ENCODE measurements at places on chromosomes 1 and 21.
A peak's percentile ranks its signal among the peaks of the same experiment; 100 is the strongest.

DNA sequence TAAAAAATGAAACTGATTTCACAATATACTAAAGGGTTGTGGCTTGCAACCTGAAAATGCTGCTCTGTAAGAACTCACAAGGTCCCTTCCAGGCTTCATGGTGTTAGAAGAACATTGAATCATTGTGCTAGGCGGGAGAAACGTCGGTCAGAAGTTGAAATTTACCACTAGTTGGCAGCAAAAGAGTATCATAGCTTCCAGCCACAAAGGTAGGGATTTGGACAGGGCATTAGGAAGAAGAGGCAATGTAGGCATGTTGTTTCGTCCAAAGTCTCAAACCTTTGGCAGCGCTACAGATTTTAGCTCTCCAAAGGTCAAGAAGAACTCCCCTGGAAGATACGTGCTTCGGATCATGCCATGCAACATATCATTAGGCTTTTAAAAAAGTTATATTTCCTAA is 62.5 kb upstream of the ZP4 start:
- no peak for DNase-seq

- peak; percentile 47 for DNase-seq
Measured at GRCh38 chr1:175192111-175192629, 406 bp downstream of the KIAA0040 start.

- peak; percentile 7 for DNase-seq
Measured at GRCh38 chr1:33515112-33515511, 42.7 kb downstream of the ZSCAN20 start.

DNA sequence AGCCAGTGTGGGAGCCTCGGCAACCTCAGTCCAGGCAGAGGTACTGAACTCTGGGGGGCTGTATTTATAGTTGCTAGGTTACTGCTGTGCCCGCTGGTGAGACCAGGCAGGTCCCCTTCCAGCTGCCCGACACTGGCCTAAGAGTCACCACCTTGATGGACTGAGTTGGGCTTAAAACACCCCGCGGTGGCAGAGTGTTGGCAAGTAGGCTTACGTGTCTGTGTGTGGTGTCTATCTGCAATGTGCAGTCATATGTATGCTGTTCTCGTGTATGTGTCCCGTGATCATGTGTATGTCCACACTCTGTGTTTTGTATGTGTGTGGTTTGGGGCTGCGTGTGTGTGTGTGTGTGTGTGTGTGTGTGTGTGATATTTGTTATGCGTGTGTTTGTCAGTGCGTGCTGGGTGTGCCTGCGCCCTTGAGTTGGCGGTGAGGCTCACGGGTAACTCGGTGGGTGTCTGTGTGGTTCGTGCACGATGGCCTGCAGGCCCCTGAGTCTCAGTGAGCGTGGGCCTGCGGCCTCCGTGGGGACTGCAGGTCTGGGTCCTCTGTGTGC is 65.5 kb downstream of the MEF2D start:
- no peak for DNase-seq

DNA sequence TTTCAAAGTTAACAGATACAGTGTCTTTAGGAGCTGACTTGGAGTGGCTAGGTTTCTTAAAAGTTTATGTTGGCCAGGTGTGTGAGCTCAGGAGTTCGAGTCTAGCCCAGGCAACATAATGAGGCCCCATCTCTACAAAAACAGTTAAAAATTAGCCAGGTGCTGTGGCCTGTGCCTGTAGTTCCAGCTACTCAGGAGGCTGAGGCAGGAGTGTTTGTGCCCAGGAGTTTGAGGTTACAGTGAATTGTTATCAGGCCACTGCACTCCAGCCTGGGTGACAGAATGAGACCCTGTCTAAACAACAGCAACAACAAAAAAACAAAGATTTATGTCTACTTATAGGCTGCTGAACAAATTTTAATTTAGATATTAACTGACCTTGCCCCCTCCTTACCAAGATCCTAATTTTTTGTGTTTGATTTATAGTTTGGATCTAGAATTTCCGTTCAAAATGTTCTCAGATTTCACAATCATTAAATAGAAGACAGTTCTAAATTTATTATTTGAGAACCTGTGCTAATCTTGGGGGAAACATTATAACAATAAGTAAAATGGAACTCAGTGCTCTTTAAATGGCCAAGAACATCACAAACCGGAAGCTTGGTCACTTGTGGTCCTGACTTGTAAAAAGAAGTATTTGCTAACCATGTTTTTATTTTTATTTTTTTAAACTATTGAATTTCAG is 67.8 kb downstream of the POU2F1 start:
- no peak for DNase-seq

- no peak for DNase-seq
Measured at GRCh38 chr1:202516434-202516877, 168.0 kb downstream of the PPP1R12B start.

DNA sequence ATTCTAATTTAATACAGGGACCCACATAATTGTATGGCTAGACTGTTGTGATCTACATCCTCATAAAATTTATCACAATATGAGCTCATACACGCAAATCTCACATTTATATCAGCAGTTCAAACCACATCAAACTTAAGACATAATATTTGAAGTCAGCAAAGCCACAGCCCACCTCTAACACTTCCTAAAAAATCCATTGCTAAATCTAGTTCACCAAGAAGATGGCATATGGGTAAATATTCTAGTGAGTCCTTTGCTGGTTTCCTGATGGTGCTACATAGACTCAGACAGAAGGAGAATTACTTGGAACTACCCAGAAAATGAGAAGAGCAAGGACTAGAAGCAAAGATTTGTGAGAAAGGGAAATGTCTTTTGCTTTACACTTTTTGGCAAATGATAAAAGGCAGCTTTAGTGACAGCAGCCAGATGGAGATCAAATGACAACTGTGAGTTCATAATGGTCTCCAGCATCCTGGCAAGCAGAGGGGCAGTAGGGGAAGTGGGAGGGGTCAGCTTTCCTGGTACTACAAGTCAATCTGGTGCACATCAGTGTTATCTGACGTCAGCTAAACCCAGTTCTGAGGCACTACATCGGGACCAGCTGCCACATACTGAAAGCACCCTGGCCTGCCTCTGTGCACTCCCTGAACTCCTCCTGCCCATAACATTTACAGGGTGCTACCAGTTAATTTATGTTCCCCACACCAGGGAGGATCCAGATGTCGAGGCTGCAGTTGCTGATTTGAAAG is 10.6 kb upstream of the GADD45A start:
- peak; percentile 36 for DNase-seq

DNA sequence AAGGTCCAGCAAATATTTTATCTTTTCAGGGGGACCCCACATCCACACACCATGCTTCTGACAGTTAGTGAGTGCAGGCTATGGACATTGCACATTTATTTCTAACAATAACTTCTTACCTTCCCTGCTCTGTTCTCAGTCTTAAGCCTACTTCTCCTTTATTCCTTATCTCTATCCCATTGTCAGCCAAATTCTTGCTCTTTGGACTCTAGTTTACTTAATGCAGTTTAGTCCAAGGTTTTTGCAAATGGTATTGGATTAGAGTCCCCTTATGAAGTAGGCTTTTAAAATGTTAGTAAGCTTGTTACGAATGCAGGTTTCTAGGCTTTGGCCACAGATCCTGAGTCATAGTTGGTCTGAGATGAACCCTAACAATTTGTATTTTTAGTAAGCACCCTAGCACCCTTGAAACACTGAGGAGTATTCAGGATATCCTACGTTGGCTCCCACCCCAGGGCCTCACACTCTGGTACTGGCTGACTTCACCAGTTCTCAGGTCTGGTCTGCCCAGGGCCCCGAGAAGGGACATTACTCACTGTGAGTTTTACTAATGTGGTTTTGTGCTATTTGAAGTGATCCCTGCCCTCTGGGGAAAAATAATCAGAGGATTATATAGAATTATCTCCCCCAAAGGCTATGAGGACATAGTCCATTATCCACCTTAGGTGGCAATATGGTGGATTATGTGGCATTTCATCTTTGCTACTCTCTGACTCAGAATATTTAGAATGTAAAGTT is 239.5 kb downstream of the TGFB2 start:
- DNase-seq = no peak

GRCh38 chr1:234933475-234933874 is 195.2 kb downstream of the TOMM20 start:
- no peak for DNase-seq

DNA sequence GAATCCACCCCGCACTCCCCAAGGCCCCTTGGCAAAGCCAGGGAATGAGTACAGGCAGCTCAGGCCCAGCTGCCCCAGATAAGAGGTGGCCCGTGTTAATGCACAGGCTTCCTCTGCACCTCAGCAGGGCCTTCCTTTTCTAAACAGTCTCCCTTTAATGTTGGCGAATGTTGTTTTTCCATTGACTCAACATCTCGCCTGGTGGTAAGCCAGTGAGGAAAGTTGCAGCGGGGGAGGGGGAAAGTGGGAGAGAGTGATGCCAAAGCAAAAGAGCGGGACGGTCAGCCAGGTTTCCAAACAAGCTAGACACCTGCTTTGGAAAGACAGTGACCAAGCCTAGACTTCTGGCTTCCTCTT is 10.3 kb upstream of the PROX1 start:
- DNase-seq = peak; percentile 65

GRCh38 chr1:218078916-218079315 is 206.2 kb upstream of the RRP15 start:
- peak; percentile 12 for DNase-seq

DNA sequence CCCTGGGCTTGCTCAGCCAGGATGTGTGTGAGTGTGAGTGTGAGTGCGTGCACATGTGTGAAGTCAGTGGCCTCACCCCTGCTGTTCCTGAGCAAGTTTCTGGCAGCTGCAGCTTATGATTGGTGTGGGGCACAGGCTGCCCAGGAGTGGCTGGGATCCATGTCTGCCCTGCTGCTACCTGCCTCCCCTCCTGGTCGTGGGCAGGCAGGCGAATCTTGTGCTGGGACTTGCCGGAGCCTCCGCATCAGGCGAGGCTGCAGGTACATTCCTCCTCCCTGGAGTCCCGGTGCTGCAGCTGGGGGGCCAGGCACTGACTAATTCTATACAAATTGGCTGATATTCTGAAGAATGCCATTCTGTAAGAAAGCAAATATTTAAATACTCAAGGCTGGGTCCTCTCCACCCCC is 85.6 kb upstream of the WNT4 start:
- no peak for DNase-seq

GRCh38 chr1:111961016-111961415 is 28.5 kb downstream of the KCND3 start:
- no peak for DNase-seq

- DNase-seq = no peak
Measured at GRCh38 chr1:166813508-166814223, 25.6 kb upstream of the POGK start.

GRCh38 chr1:114355240-114355639 is 155.8 kb downstream of the TRIM33 start:
- DNase-seq = no peak

DNA sequence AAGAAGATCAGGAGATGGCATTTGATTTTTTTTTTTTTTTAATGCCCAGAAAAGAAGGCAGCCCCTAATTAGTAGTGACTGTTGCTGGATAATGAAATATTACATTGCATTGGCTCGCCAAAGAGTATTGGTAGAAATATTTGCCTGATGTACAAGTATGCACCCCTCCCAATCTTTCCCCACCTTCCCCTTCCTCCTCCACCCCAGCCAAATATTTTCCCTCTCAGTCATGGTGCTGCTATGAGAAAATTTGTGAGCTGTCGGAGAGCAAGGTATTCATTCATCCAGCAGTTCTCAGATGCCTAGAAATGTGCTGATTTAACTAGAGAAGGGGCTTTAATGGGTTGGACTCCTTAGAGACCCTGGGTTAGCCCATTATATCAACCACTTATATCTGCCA is 50.5 kb upstream of the IKBKE start:
- no peak for DNase-seq

- no peak for DNase-seq
Measured at GRCh38 chr21:37405629-37406028, 39.1 kb downstream of the DYRK1A start.

DNA sequence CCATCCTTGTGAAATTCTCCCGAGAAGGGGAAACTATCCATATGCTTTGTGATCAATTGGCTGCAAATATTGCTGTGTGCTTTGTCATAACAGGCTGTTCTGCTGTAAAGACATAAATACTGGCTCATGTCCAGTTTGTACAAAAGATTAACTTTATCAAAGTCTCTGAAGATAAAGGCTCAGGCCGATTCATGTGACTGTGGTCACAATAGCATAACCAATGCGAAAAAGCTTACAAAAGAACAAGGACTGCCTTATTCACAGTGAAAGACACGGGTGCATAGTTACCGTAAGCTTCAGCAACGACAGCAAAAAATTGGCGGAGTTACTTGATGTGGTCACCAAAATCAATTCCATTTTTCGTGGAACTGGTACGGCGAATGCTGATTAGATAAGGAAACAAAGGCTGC is 173.6 kb upstream of the CHRM3 start:
- no peak for DNase-seq

DNA sequence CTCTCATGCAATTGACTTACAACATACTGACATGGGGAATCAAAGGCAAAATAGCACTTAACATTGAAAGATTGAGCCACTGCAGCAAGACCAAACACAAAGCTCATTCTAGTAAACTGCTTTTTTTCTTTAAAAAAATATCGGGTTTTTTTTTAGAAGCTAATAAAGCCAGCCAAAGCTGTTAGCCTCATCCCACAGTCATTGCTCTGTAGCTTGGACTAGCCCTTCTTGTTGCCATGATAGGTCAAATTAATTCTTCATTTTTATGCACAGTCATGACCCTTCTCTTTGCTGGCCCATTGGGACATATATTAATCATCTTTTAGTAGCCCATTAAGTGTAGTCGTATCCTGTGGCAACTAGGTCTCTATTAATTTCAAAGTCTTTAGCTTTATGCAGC is 231.3 kb downstream of the ADGRL2 start:
- DNase-seq = no peak

- no peak for DNase-seq
Measured at GRCh38 chr1:213138892-213139291, 87.9 kb downstream of the RPS6KC1 start.

Measured in retina (tissue), 1 donor.